GM06990 (cell line): ENCODE measurements at places on chromosomes 4 and X.

DNA sequence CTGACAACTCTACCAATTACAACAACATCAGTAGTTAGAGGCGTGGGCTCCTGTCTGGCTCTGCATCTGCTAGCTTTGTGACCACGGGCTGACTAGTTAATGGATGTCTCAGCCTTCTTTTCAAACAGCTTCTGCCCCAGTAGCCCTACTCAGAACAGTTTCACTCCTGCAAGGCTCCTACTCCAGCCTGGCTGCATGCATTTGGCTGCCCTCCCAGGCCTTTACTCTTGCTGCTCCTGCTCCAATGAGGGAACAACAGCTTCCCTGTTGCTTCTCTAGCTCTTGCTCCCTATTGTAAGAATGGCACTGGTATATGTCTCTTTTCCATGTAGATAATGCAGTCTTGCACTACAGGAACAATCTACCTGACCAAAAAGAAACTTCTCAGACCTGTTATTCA is 93.3 kb downstream of the TTC29 start:
- no peak for DNase-seq

DNA sequence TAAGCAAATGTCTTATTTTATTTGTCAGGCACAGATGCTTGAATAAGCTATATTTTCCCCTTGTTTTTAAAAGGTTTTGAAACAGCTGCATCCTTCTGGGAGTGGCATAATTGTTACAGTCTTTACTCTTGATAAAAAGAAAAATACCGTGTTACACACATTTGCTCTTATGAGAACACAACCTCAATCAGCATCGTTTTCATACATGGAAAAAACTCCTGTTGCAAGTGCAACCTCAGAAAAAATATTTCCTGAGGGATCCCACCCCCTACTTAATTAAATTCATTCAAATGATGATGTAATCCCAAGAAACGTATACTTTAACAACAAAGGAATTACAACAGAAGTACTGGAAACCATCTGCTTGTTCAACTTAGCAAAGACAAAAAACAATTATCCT is 58.6 kb downstream of the SMAD1 start:
- no peak for DNase-seq

GRCh38 chr4:137967480-137968190 is 274.5 kb downstream of the SLC7A11 start:
- DNase-seq = no peak

- no peak for DNase-seq
These were observed 25.3 kb upstream of the GPC3 start for GRCh38 chrX:134010690-134011089.
